ENCODE measurements at places on chromosomes 2 and 18.

- no peak for DNase-seq
These were observed 118.1 kb upstream of the MSH6 start for GRCh38 chr2:47664817-47665216.

DNA sequence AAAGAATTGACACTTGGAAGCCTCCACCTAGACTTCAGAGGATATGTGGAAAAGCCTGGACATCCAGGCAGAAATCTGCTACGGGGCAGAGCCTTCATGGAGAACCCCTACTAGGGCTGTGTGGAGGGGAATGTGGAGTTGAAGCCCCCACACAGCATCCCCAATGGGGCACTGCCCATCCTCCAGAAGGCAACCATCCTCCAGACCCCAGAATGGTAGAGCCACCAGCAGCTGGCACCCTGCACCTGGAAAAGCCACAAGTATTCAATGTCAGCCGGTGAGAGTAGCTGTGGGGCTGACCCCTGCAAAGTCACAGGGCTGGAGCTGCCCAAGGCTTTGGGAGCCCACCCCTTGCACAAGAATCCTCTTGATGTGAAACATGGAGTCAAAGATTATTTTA, 53.6 kb upstream of the SNTG2 start:
- DNase-seq, result no peak

- no peak for DNase-seq
These were observed 119.0 kb downstream of the CERS6 start for GRCh38 chr2:168574856-168575630.

DNA sequence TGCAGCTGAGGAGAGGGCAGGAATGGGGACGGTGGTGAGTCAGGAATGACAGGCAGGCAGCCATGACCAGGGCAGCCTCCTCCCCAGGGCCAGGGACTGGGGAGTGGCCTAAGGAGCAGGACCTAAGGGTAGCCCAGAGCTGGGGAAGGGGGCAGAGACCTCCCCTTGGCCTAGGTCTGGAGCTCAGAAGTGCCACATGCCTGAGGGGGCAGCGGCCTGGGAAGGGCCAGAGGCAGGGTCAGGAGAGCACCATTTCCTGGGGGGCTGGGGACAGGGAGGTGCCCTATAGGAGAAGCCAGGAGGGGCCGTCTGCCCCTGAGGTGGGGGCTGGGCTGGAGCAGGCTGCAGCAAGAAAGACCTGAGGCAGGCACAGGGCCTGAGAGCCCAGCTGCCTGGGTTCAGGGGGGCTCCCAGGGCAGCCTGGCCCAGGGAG, 20.9 kb downstream of the CFLAR start:
- peak; percentile 58 for DNase-seq

DNA sequence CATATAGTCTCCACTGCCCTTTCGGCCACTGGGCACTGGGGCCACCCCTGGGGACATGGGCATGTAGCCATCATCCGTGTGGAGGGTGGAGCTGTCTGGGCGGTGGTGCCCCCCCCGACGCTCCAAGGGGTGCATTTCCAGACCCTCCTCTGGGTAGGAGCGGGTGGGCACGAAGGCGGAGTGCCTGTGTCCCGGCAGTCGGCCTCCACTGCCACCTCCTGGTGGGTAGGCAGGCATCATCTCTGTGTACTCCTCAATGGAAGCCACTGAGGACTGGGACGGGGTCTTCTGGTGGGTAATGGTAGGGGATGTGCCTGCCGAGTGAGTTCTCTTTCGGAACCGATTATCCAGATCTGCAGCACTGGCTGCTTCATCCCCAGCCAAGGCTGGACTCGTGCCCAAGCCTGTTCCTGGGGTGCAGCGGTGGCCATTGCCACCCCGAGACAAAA, 2.8 kb downstream of the IRS1 start:
- peak; percentile 69 for DNase-seq

GRCh38 chr2:39631718-39632117, 34.0 kb upstream of the TMEM178A start:
- no peak for DNase-seq
